ENCODE measurements at places on chromosomes 2 and 18. TPM values are rescaled to one million over a fixed set of nuclear protein-coding genes. Genes with fewer than 3 reads are reported as not detected.

GRCh38 chr18:9792565-9793245 lies 84.6 kb downstream of the RAB31 start:
- DNase-seq, result no peak
- no peaks in the 10 kb centered on the region for H3K4me1 ChIP-seq
- no peaks in the 10 kb centered on the region for H3K27me3 ChIP-seq
- H3K27ac ChIP-seq, result no peak overlapping the region
- H3K36me3 ChIP-seq, result no peaks in the 10 kb centered on the region

GRCh38 chr2:226312155-226312554 lies 487.5 kb downstream of the IRS1 start:
- no peaks in the 10 kb centered on the region for H3K27me3 ChIP-seq
- H3K4me3 ChIP-seq, result no peak overlapping the region
- no peaks in the 10 kb centered on the region for H3K36me3 ChIP-seq
- DNase-seq, result no peak
- no peaks in the 10 kb centered on the region for H3K4me1 ChIP-seq

- H3K36me3 ChIP-seq, result no peaks in the 10 kb centered on the region
- H3K27me3 ChIP-seq, result no peaks in the 10 kb centered on the region
- no peak overlapping the region for H3K4me3 ChIP-seq
- DNase-seq, result no peak
- no peaks in the 10 kb centered on the region for H3K4me1 ChIP-seq
Observed at GRCh38 chr2:189541591-189541990, 39.0 kb downstream of the SLC40A1 start.

DNA sequence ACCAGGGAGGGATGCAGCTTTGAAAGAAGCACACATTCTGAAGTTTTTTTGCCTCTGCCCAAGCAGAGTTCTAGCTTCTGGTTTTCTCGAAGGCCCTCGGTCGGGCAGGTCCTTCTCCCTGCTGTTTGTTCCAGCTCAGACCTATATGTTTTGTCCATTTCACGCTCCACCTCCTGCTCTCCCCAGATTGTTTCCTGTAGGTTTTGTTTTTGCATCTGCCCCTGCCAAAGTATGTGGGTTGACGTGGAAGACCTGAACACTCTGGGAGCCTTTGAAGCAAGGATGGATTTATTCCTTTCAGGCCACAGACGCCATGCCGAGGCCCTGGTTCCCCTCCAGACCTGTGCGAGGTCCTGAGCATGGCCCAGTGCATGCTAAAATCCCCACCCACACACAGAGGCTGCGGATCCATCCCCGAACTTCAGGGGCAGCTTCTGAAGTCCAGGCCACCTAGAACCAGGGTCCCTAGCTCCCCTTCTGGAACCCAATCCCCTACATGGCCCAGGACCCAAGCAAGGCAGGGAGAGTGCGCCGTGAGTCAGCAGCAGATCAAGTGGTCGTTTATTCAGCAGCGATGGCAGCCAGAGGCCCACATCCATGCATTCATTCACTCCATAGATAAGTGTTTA lies 205.4 kb downstream of the KLHL29 start:
- H3K27me3 ChIP-seq, result no peaks in the 10 kb centered on the region
- H3K4me1 ChIP-seq, result no peaks in the 10 kb centered on the region
- H3K36me3 ChIP-seq, result no peaks in the 10 kb centered on the region
- peak; percentile 16 for DNase-seq
- no peak overlapping the region for H3K4me3 ChIP-seq

The ANKRD29 gene
- polyA plus RNA-seq, result 0.03 TPM

DNA sequence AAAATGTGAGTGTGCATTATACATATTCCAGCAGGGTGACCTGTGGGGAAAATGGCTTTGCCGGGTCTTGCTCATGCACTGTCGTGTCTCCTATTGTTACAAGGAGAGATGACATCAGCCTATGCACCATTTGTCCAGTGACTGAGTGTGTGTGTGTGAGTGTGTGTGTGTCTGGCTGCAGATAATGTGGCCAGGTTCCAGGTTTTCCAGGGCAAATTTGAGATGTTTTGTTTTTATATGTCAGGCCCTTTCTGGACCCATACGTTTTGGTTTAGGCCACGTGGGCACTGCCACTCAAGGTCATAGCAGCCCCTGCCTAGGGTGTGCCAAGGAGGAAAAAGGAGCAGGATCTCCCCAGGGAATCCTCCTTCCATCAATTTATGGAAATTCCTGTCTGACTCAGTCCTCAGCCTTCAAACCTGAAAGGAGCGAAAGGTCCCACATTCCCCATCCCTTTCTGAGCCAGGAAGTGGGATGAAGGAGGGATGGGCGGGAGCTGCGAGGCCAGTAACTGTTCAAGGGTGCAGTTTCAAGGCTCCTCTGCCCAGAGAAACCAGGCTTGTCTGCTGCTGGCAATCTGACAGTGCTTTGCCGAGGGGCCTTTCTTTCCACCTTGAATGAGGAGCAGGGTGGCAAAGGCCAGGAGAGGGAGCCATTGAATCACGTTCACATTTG lies 93.0 kb upstream of the SMAD2 start:
- peaks cover 10% of the 10 kb centered on the region for H3K4me1 ChIP-seq
- H3K27ac ChIP-seq, result no peak overlapping the region
- no peak overlapping the region for H3K4me3 ChIP-seq
- H3K27me3 ChIP-seq, result peaks cover 5% of the 10 kb centered on the region
- H3K36me3 ChIP-seq, result no peaks in the 10 kb centered on the region
- DNase-seq, result peak; percentile 45

DNA sequence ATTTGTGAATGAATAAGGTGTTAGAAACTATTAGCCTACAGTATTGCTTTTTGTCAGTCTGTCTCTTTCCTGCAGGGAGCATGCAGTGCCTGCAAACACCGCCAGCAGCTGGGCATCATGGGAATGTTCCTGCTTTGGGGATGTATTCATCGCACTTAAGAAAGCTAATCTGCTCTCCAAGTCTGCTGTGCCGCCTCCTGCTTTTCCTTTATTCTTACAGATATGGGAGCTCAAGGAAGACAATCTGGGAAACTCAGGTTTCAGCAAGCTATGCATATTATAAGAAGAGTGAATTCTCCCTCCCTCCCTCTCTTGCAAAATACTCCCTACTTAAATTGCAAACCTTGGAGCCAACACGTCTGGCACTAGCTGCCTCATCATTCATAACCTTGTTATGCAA lies 479.2 kb upstream of the ACVR2A start:
- no peaks in the 10 kb centered on the region for H3K27me3 ChIP-seq
- H3K36me3 ChIP-seq, result no peaks in the 10 kb centered on the region
- no peak for DNase-seq
- no peak overlapping the region for H3K27ac ChIP-seq
- no peaks in the 10 kb centered on the region for H3K4me1 ChIP-seq

DNA sequence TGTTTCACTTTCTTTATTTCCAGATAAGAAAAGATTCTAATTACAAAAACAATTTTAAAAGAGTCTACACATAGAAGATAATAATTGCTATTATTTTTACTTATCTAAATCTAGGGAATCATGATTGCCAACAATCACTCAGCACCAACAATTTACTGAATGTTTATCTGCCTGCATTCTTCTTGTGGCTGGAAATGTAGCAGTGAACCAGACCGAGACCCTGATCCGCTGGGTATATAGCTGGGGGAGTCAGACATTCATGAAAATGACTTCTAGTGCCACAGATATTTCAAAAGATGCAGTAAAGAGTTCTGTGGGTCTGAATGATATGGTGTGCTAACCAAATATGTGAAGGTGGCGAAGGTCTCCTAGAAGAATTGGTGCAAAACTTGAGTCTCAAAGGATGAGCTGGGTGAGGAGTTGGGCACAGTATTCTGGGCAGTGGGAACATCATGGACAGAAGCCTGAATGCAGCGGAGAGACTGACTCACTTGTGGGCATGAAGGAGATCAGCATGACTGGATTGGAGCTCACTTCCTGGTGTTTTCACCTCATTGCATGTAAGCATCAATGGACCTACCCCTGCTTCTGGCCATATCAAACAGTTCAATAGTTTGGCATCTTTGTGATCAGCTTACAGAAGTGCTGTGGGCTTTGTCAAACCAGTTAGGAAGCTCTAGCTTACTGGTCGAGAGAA lies 26.1 kb upstream of the FN1 start:
- no peaks in the 10 kb centered on the region for H3K36me3 ChIP-seq
- peak overlapping the region; percentile 80 for H3K27ac ChIP-seq
- DNase-seq, result peak; percentile 57
- H3K27me3 ChIP-seq, result no peaks in the 10 kb centered on the region
- peaks cover 44% of the 10 kb centered on the region for H3K4me1 ChIP-seq

GRCh38 chr18:21513292-21513691 lies 87.2 kb downstream of the ESCO1 start:
- no peaks in the 10 kb centered on the region for H3K27me3 ChIP-seq
- no peak overlapping the region for H3K27ac ChIP-seq
- no peak for DNase-seq
- H3K4me1 ChIP-seq, result no peaks in the 10 kb centered on the region
- no peak overlapping the region for H3K4me3 ChIP-seq
- no peaks in the 10 kb centered on the region for H3K36me3 ChIP-seq

All from endothelial cell of umbilical vein (primary cell).